ENCODE measurements at places on chromosomes 11 and 22. TPM values are rescaled to one million over a fixed set of nuclear protein-coding genes. Genes with fewer than 3 reads are reported as not detected.

DNA sequence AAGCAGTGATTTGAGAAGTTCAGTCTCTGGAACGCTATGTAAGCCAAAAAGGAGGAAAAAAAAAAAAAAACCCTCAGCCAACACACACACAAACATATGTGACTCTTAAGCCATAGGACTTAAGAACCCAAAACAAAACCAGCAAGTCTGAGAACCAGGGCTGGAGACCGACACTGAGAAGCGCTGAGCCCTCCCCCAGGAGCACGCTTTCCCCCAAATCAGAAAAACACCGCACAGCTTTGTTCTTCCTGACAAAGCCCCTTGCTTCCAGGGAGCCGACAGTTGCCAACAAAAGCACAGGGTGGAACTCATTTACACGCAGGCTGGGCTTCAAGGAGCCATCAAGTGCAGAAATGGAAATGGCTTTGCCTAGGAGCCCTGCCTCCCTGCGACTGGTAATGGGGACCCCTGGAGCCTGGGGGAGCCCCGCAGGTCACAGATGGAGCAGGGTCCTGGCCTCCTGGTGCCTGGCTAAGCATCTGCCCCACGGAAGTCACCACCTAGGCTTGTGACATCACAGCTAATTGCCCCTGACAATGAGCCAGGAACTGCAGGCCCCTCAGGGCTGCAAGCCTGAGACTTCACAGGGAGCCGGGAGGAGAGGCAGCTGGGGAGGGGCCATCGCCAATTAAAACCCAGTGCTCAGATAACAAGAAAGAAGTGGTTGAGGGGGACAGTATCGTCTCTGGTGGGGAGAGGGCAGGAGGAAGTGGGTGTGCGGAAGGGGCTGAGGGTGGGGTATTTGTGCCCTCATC is 66.9 kb downstream of the NFAM1 start:
- DNase-seq: peak; percentile 48

DNA sequence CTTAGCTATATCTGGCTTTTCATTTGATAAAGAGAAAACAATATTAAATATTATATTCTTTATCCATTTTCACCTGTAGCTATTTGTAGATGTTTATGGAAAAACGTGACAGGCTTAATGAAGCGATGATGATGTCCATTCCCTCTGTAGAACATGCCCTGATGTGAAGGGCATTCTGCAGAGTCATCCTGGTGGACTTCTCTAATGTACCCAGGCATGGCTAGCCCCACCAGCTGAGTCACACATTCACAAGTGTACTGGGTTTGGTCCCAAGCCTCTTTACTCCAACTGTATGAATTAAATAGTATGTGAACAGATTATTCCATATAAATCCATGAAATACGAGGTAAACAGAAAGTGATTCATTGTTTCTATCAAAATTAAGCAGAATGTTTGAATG is 139.3 kb downstream of the CADM1 start:
- peak; percentile 17 for DNase-seq

GRCh38 chr11:122864386-122865115 is 18.0 kb upstream of the JHY start:
- DNase-seq: no peak

GRCh38 chr11:1896923-1897322 is 5.2 kb upstream of the PRR33 start:
- DNase-seq: no peak

DNA sequence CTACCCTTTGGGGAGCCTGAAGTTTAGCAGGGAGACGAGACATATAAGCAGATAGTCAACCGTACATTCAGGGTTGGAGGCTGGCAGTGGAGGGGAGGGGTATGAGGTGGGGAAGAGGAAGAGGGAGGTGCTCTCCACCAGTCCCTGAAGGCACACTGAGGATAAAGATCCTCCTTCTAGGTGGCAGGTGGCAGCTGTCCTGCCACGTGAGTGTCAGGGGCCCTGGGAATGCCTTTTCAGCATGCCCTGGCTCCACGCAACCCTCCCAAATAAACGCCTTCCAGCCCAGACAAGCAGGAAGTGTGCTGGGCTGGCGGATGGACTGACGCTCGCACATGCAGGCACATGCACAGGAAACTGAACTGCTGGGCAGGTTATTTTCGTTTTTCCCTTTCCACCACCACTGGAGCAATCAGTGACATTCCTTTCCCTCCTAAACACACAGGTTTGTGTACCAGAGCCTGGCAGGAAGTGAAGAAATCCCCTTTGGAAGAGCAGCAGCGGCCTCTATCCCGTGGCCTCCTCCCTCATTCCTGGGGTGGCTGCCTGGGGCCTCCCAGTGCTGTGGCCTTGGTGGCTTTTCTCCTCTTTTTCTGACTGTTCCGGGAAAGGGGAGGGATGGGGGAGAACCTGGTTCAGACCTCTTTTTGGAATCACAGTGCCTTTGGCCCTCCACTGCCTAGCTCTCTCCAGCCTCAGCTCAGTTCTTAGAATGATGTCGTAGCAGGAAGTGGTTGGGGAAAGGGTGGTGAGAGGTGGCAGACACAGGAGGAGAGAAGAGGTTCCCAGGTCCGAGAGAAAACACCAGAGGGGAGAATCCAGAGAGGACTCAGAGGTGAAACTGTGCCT is 157.0 kb upstream of the TIMP3 start:
- peak; percentile 79 for DNase-seq

DNA sequence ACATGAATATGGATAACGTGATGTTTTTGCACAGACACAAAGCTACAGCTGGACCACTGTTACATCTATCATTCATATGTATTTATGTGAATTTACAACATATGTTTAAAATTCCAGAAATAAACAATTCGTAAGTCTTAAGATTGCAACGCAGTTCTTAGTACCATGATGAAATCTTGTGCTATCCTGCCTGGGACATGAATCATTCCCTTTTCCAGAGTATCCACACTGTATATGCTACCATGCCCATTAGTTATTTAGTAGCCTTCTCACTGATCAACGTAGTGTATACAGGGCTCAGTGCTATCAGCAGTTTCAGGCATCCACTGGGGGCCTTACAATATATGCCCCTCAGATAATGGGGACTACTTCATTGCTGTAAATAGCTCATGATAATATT is 4.3 kb downstream of the ATL3 start:
- no peak for DNase-seq

DNA sequence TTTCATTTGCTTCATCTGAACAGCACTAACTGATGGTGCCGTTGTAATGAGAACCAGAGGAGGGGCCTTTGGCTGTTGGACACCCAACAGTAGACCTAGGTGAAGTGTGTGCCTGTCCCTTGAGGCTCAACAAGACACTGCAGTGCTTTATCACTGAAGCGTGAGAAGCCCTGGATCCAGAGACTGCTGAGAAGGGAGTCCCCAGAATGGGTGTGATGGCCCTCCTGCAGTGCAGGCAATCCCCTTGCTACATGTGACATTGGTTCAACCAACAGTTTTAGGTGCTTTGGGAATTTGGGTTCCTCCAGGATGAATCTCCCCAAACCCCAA is 125.6 kb downstream of the BRD1 start:
- DNase-seq: no peak

GRCh38 chr22:39808081-39808480 is 85.5 kb downstream of the ENTHD1 start:
- peak; percentile 23 for DNase-seq

- DNase-seq: no peak
Measured at GRCh38 chr22:48748113-48748859, 1079.4 kb downstream of the BRD1 start.

DNA sequence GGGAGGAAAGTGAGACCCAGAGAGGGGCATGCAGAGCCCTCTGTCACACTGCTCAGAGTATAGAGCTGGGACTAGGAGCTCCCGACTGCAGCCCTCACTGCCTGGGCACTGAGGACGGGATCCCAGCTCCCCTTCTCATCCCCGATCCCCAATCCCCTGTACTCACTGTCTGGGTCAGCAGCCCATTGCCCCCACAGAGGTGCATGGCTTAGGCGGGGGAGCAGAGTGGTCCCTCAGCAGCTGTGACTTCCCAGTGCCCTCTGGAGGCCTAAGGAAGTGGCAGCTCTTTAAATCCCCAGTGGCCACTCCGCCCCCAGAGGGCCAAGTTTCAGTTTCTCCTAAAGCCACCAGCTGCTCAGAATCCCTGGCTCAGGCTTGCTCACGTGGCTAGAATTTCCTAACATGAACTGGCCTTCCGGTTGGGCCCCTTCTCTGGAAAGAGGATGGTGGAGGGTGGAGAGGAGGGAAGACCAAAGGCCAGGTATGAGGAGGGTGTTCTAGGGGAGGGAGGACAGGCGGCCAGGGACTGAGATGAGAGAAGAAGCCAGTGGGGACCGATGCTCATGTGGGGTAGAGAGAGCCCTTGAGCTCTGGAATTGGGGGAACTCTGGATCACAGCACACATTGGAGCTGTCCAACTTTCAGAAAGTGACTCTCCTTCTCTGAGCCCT is at the start of gene BATF2:
BATF2 (minus strand) TSS at position 262 of the 671 bp plus-strand sequence; CDS start at position 205, 57 bp downstream.
- peak; percentile 76 for DNase-seq

- DNase-seq: peak; percentile 62
Measured at GRCh38 chr22:39496131-39496838, 5.8 kb upstream of the MIEF1 start.

GRCh38 chr22:22591348-22592299 is 32.6 kb upstream of the PRAME start:
- DNase-seq: no peak

DNA sequence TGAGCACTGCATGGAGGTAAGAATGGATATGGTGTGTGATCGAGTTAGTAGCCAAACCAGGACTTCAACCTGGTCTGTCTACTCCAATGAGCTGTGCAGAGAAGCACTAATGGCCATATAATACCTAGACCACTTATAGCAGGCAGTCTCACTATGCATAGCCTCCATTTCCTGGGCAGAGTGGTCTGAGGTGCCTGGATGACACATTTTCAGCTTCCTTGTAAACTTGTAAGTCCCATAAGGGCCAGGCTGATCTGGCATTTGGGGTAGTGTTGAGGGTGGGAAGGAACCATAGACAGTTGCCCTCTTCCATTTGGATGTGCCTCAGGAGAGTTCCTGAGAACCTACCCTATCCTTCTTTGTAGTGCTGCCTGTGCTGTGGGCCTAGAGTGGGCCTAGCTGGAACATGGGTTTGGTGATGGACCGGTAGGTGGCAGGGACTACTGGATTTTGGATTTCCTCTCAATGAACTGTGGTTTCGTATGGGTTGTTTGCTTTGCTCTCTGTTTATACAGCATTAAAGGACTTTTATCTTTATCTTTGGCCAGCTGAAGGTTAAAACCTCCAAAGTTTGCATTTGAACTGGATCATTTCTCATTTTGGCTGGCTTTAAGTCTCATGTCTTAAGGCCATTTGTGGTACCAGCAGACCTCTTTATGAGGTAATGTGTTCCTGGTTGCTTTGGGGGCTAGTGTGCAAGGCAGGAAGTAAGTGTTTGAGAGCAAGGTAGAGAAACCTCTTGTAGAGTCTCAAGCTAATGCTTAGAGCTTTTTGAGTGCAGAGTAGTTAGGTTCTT is 86.9 kb downstream of the STIM1 start:
- DNase-seq: no peak

DNA sequence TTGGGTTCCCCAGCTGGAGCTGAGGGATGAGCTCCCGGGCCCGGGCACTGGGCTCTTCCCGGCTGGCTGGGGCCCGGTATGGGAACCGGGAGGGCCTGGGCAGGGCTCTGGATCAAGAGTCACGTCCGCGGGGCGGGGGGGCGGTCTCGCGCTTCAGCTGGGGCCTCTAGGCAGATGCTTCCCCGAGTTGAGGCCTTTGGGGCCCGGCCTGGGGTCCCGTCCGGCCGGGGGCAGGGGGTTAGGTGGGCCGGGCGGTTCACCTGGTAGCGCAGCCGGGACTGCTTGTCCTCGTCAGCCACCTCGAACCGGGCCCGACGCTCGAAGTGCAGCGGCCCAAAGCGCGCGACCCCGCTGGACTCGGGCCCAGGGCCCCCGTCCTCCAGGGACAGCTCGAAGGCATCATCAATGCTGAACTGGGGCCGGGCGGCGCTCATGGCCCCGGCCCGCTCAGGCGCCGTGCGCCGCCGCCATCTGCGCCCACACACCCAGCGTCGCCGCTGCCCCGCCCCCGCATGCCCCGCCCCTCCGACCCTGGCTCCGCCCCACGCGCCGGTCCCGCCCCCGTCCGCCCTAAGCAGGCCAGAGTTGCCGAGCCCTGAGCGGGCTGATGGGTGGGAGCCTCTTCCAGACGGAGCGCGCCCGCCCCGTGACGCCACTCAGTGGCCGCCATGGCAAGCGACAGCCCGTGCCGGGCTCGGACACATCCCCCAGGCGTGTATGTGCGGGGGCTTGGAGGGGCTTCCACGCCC is at the start of gene TMEM134:
TMEM134 (minus strand) TSS at position 493 of the 749 bp plus-strand sequence; CDS start at position 434, 59 bp downstream.
- DNase-seq: peak; percentile 94

DNA sequence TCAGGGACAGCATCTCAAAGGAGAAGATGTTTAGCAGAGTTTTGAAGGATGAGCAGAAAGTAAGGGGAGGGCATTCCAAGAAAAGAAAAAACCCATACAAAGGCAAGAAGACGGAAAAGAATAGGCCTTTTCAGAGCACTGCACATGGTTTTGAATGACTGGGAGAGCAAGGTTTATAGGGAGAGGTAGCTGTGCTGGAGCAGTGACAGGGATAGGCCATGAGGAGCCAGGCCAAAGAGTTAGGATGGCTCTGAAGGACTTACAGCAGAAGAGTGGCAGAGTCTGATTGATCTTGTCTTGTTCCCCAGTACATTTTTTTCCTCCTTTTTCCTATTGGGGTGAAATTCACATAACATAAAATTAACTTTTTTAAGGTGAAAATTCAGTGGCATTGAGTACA is 55.8 kb upstream of the PAK1 start:
- no peak for DNase-seq

ANKRD42 gene
- total RNA-seq: 7.1 TPM

RSF1 gene
- 13.2 TPM for total RNA-seq

PGA5 gene
- total RNA-seq: not detected

KRTAP5-8 gene
- not detected for total RNA-seq

NCR3LG1 gene
- total RNA-seq: 1.5 TPM

ISX gene
- total RNA-seq: not detected

DDX10 gene
- total RNA-seq: 35.8 TPM

MMP3 gene
- 0.36 TPM for total RNA-seq

RIBC2 gene
- 1.3 TPM for total RNA-seq

TPBGL gene
- not detected for total RNA-seq

SLC22A6 gene
- total RNA-seq: not detected

RRM1 gene
- total RNA-seq: 157 TPM

OR2D2 gene
- not detected for total RNA-seq

CDC42BPG gene
- 0.06 TPM for total RNA-seq

Measured in Daoy (cell line).